ENCODE measurements at places on chromosomes 2 and 18. TPM values are rescaled to one million over a fixed set of nuclear protein-coding genes. Genes with fewer than 3 reads are reported as not detected.

The GKN2 gene
- not detected for total RNA-seq

The FAM124B gene
- 0.33 TPM for total RNA-seq

The ACTG2 gene
- total RNA-seq: 32.7 TPM

The MARCHF4 gene
- total RNA-seq: 8.0 TPM

The TMEM169 gene
- 0.83 TPM for total RNA-seq

The SP3 gene
- total RNA-seq: 84.3 TPM

The IL36A gene
- total RNA-seq: not detected

The RGPD4 gene
- total RNA-seq: not detected

The DUSP19 gene
- 4.3 TPM for total RNA-seq

The ARHGAP15 gene
- not detected for total RNA-seq

The CCDC85A gene
- 0.13 TPM for total RNA-seq
